Lower lobe of right lung (tissue), 2 donors: ENCODE measurements at places on chromosomes 1 and 21. TPM values are rescaled to one million over a fixed set of nuclear protein-coding genes. Genes with fewer than 3 reads are reported as not detected.

DNA sequence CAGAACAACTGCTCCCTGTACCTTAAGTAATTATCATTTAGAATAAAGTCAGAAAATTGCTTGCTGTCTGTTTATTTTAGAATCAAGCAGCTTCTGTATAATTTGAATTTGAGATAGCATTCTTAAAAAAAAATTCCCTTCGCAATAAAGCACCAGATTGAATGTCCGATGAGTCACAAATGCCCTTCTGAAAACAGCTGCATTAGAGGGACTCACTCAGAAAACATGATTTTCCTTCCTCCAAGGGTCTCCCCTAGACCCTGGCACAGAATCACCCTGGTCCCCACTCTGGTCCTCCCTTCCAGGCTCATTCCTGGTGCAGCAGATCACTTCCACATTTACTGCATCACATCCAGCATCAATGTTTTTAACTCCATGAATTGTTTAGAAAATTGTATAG, 471.1 kb upstream of the VAMP3 start:
- DNase-seq = no peak
- no peaks in the 10 kb centered on the region for H3K36me3 ChIP-seq
- no peak overlapping the region for H3K27ac ChIP-seq
- no peak overlapping the region for H3K4me3 ChIP-seq
- peaks cover 5% of the 10 kb centered on the region for H3K4me1 ChIP-seq
- H3K27me3 ChIP-seq = no peaks in the 10 kb centered on the region

DNA sequence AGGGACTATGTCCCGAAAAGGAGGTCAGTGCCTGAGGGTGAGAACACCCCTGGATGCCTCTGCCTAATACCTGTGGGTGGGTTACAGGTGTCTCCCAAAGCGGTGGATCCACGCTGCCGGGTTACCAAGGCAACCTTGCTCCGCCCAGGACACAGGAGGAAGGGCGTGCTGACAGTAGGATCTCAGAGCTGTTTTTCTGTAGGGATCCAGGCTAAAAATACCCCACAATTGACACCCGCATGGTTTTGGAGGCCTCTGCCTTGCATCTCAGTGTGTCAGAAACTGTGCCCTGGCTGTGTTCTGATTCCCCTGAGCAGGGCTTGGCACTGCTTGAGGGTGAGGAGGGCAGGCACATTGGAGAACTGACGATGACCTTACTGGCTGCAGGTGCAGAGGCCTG, 118.0 kb downstream of the IER5 start:
- no peaks in the 10 kb centered on the region for H3K36me3 ChIP-seq
- H3K27ac ChIP-seq = no peak overlapping the region
- H3K27me3 ChIP-seq = no peaks in the 10 kb centered on the region

- H3K4me1 ChIP-seq = no peaks in the 10 kb centered on the region
- peak; percentile 23 for DNase-seq
- no peaks in the 10 kb centered on the region for H3K27me3 ChIP-seq
- no peaks in the 10 kb centered on the region for H3K36me3 ChIP-seq
- no peak overlapping the region for H3K4me3 ChIP-seq
These were observed 11.5 kb upstream of the LAPTM5 start for GRCh38 chr1:30768830-30769718.

- H3K36me3 ChIP-seq = no peaks in the 10 kb centered on the region
- peak overlapping the region; percentile 91 for H3K4me3 ChIP-seq
- no peaks in the 10 kb centered on the region for H3K27me3 ChIP-seq
- peak overlapping the region; percentile 92 for H3K27ac ChIP-seq
- no peak for DNase-seq
These were observed 1.1 kb upstream of the ABCD3 start for GRCh38 chr1:94416901-94417727.

- no peaks in the 10 kb centered on the region for H3K4me1 ChIP-seq
- peaks cover 79% of the 10 kb centered on the region for H3K36me3 ChIP-seq
- H3K27ac ChIP-seq = no peak overlapping the region
- no peaks in the 10 kb centered on the region for H3K27me3 ChIP-seq
- DNase-seq = no peak
- no peak overlapping the region for H3K4me3 ChIP-seq
These were observed 19.8 kb downstream of the PLA2G2E start for GRCh38 chr1:19903621-19904020.

GRCh38 chr1:113681596-113682337, 77.5 kb downstream of the PHTF1 start:
- no peak overlapping the region for H3K4me3 ChIP-seq
- peaks cover 6% of the 10 kb centered on the region for H3K36me3 ChIP-seq
- H3K4me1 ChIP-seq = no peaks in the 10 kb centered on the region
- DNase-seq = no peak

- H3K36me3 ChIP-seq = no peaks in the 10 kb centered on the region
- no peak for DNase-seq
- no peaks in the 10 kb centered on the region for H3K4me1 ChIP-seq
- no peak overlapping the region for H3K4me3 ChIP-seq
These were observed 3.5 kb downstream of the RGS4 start for GRCh38 chr1:163072658-163073057.

GRCh38 chr1:53298045-53298637, 29.7 kb downstream of the LRP8 start:
- peaks cover 8% of the 10 kb centered on the region for H3K4me1 ChIP-seq
- H3K4me3 ChIP-seq = no peak overlapping the region
- H3K27ac ChIP-seq = no peak overlapping the region
- H3K27me3 ChIP-seq = no peaks in the 10 kb centered on the region

GRCh38 chr1:198986442-198986841, 347.6 kb downstream of the PTPRC start:
- no peaks in the 10 kb centered on the region for H3K36me3 ChIP-seq
- no peak overlapping the region for H3K27ac ChIP-seq
- H3K4me1 ChIP-seq = no peaks in the 10 kb centered on the region
- H3K4me3 ChIP-seq = no peak overlapping the region
- no peak for DNase-seq

- H3K27me3 ChIP-seq = no peaks in the 10 kb centered on the region
- H3K27ac ChIP-seq = no peak overlapping the region
- H3K4me1 ChIP-seq = no peaks in the 10 kb centered on the region
- no peaks in the 10 kb centered on the region for H3K36me3 ChIP-seq
These were observed 22.7 kb upstream of the BECN2 start for GRCh38 chr1:241934866-241935265.

DNA sequence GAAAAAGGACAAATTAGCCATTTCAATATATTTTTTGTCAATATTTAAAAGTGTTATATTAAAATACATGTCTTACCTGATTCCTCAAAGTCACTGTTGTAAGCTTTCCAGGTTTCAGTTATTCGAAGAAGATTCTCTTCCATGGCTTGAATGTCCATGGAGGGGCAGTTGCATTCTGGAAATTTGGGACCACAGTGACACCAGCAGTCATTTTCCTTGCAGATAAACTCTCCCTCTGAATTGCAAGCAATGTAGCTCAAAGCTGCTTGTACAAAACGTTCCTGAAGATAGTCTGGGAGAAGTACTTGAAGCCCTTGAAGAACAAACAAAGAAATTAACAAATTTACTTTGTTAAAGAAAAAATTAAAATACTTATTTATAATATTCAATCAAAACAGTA, 251.7 kb downstream of the BRINP3 start:
- H3K36me3 ChIP-seq = no peaks in the 10 kb centered on the region
- H3K4me3 ChIP-seq = no peak overlapping the region
- no peak for DNase-seq

GRCh38 chr1:208347191-208347590, 103.0 kb upstream of the PLXNA2 start:
- H3K27me3 ChIP-seq = no peaks in the 10 kb centered on the region
- no peaks in the 10 kb centered on the region for H3K4me1 ChIP-seq
- no peak overlapping the region for H3K27ac ChIP-seq
- DNase-seq = no peak
- no peaks in the 10 kb centered on the region for H3K36me3 ChIP-seq
- no peak overlapping the region for H3K4me3 ChIP-seq

GRCh38 chr1:62068978-62069377, 125.7 kb upstream of the L1TD1 start:
- DNase-seq = no peak
- no peaks in the 10 kb centered on the region for H3K27me3 ChIP-seq
- H3K36me3 ChIP-seq = no peaks in the 10 kb centered on the region
- H3K27ac ChIP-seq = peak overlapping the region; percentile 54
- H3K4me1 ChIP-seq = peaks cover 7% of the 10 kb centered on the region
- no peak overlapping the region for H3K4me3 ChIP-seq

DNA sequence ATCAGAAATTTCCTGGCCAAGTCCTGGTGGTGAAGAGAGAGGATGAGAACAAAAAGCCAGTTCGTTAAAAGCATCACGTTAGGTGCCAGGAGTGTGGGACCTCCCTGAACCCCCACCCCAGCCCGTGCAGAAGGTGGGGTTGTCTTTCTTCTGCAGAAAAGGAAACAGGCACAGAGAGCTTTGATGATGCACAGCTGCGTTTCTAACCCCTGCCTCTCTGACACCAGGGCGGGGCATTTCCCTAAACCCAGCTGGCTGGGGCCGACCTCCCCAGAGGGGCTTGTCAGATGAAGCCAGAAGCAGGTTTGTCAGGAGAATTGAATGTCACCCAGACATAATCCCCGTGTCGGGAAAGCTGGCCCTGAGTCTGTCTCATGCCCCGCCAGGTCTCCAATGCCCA, 189.3 kb upstream of the EDN2 start:
- no peak for DNase-seq
- no peaks in the 10 kb centered on the region for H3K36me3 ChIP-seq
- H3K27ac ChIP-seq = no peak overlapping the region

DNA sequence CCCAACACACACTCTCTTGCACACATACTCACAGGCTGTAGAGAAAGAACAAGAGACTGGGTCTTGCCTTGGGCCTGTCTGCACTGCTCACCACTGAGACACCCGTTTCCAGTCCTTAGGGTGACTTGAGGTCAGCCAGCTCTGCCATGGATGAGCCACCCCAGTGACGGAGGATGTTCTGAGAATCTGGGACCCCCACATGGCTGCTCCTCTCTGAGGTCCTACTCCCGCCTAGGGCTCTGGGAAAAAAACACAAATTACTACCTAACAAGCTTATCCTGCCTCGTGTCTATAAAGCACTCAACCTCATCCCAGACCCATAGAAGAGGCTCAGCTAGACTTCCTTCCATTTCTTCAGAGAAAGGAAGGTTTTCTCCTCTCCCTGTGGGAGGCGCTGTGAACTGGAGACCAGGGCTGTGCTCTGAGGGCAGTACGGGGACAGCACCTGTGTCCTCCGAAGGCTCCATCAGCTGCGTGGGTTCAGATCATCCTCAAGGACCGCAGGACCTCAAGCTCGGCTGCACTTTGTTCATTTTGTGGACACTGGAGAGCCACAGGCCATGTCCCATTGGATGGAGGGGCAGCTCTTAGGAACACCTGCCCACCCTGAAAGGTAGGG, 4.3 kb upstream of the CLEC20A start:
- H3K4me3 ChIP-seq = no peak overlapping the region
- H3K27ac ChIP-seq = no peak overlapping the region
- no peaks in the 10 kb centered on the region for H3K4me1 ChIP-seq
- no peaks in the 10 kb centered on the region for H3K27me3 ChIP-seq

DNA sequence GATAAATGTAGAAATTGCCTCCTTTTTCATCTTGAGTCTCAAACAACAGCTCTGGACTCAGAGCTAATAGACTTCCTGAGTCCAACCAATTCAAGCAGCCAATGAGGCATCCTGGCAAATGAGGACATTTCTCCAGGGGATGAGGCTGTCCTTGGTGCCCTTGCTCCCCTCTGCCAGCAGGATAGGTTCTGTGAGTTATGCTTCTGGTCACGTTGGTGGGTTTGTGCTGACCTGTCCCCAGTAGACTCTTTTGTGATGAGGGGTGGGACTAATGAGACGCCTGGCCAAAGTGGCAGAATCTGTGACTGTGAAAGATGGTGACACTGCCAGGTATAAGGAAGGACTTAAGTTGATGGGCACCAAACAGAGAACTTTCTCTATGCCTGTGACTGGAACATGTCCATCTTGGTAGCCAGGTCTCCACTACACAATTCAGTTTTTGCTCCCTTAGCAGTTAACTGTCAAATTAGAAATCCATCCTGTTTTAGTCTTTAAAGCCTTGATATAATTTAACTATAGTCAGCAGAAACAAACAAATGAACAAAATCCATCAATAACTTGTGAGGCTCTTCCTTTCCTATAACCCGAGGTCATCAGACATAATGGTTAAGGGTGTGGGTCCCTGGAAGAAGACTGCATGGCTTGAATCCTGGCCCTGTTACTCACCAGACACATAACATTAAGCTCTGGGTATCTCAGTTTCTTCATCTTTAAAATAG, 35.7 kb upstream of the THEM4 start:
- H3K4me3 ChIP-seq = no peak overlapping the region
- peak overlapping the region; percentile 86 for H3K27ac ChIP-seq
- H3K27me3 ChIP-seq = no peaks in the 10 kb centered on the region
- DNase-seq = no peak

GRCh38 chr21:41211060-41211805, 43.3 kb downstream of the BACE2 start:
- H3K36me3 ChIP-seq = no peaks in the 10 kb centered on the region
- H3K4me1 ChIP-seq = no peaks in the 10 kb centered on the region
- no peak overlapping the region for H3K4me3 ChIP-seq
- no peaks in the 10 kb centered on the region for H3K27me3 ChIP-seq
- DNase-seq = no peak

- H3K4me3 ChIP-seq = no peak overlapping the region
- no peak overlapping the region for H3K27ac ChIP-seq
- no peaks in the 10 kb centered on the region for H3K27me3 ChIP-seq
- H3K4me1 ChIP-seq = peaks cover 67% of the 10 kb centered on the region
- no peaks in the 10 kb centered on the region for H3K36me3 ChIP-seq
These were observed 6.3 kb downstream of the WASF2 start for GRCh38 chr1:27483659-27484058.

DNA sequence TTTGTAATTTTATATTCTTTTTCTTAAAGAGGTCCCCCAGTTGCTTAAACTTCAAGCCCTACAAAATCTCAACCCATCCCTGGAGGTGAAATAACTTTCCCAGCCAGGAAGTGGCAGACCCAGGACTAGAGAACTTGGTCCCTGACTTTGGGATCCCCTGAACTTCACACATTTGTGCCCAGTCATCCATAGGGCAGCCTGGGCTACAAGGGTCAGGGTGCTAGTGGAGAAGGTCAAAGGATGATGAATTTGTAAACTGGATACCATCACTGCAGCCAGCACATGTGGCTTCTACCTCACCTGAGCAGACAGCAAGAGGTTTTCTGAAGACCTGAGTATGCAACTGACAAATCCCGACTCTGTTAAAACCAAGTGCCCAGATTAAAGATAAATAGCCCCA, 31.4 kb downstream of the HIVEP3 start:
- peaks cover 26% of the 10 kb centered on the region for H3K4me1 ChIP-seq
- H3K36me3 ChIP-seq = no peaks in the 10 kb centered on the region
- no peak for DNase-seq

DNA sequence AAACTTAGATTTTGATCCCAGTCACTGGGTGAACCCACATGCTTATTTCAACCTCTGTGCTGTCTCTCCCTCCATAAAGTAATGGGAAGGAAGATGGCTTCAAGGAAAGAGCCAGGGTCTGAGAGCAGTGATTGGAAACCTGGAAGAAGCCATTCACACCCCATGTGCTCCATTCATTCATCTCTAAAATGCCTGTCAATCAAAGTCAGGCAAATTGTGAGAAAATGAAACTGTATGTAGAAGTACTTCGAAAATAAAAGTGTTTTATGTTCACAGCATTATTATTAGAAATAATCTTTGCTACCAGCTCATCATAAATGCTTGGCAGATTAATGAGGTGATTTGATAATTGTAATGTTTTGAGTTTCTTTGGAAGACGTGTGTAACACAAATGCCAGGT, 61.0 kb downstream of the ACP6 start:
- no peak for DNase-seq
- no peak overlapping the region for H3K4me3 ChIP-seq
- peaks cover 19% of the 10 kb centered on the region for H3K4me1 ChIP-seq

The PIGP gene
- 28.7 TPM for total RNA-seq

The MCOLN3 gene
- 7.6 TPM for total RNA-seq

The RORC gene
- 21.7 TPM for total RNA-seq

The SH2D1B gene
- 1.9 TPM for total RNA-seq

The PTPRU gene
- total RNA-seq = 35.1 TPM

The JAM2 gene
- total RNA-seq = 36.2 TPM

The ADGRL4 gene
- total RNA-seq = 18.8 TPM
